ENCODE measurements at places on chromosomes 2 and 18.
A peak's percentile ranks its signal among the peaks of the same experiment; 100 is the strongest.

- no peak for DNase-seq
Measured at GRCh38 chr2:138622613-138623012, 121.0 kb downstream of the SPOPL start.

DNA sequence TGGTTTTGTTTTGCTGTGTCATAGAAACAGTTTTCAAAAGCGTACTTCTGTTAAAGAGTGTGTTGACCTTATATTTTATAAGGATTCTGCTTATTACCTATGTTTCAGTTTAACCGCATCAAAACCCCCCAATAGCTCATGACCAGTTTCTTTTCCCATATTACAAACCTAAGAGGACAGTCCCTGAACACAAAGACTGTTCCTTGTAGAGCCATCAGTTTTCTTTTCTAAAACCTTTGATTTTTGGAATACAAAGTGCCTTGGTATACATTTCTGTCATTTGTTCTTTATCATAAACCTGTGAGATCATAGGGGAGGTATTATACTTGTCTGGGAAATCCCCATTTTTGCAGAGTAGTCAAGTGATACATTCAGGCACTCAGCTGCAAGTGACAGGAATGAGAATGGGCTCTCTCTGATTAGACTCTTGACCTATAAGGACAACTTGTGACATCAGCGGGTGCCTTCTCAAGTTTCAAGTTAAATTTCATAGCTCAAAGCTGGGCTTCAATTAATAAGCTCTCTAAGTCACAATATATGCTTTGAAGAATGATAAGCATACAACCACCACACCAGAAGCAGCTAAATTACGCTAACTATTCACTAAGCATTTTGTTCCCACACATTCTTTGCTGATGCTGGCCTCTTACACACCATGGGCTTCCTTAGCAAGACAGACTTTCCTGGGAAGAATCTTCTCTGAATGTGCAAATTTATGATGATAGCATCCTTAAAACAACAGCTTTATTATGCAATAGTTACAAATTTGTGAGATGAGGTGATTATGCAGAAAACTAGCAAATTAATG, 97.5 kb upstream of the CD302 start:
- no peak for DNase-seq

DNA sequence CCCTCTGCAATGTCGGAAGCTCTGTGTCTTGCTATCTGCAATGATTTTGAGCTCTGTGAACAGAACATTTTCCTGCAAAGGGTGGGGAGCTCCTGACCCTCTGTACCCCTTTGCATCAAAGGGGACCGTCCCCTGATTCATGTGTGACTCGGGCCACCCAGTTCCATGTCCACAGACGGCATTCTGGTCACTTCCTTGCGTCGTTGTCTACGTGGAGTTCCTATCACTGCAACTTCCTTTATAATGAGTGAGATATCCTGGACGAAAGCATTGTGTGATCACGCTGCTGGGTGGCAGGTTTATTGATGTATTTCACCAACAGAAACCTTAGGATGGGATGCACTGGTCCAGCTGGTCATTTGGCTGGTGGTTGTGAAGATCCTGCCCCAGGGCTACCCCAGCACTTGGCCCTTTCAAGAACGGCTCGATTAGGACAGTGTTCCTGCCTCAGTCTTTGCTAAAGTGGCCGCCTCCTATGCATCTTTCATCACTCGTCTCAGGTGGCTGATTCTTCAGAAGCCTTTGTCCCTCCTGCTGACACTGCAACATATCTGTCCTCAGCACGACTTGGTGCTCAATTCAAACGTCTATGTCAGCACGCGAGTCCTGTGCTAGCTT, 202.7 kb downstream of the ACKR3 start:
- DNase-seq, result no peak

DNA sequence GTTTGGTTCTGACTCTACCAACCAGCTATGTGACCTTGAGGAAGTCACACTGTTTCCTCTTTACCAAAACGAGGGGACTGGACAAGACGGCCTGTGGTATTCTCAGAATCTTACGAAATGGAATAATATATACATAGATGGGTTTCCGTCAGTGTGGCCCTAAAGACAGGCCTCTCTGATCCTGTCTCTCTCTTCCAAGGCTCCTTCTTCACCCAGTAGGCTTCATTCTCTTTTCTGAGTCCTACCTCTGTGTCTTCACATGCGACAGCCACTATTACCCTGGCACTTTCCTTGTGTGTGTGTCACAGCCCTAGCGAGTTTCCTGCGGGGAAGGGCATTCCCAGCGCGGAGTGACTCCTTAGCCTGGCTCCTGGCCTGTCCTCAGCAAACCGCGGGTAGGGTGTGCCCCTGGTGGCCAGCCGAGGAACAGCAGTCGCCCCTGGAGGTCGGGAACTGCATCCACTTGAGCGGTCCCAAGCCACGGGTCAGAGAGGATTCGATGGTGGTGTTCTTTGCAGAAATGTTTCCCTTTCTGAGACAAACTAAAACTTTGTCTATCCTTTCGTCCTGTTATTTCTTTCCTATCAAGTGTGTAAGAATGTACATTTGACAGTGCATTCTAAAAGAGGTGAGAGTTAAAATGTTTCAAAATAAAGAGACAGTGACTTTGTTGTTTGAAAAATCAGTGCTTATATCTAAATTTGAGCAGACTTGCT, 63.3 kb downstream of the RAB31 start:
- peak; percentile 43 for DNase-seq

DNA sequence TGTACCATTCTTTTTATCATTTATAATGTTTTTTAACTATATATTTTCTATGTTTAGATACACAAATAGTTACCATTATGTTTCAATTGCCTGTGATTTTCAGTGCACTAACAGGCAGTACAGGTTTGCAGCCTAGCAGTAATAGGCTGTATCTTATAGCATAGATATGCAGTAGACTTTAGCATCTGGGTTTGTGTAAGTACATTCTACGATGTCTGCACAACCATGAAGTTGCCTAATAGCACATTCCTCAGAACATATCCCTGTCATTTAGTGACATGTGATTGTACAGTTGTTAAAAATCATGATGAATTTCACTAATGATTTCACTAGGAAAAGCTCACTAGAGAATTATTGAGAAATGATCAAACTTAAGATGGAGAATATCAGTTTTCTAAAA, 884.6 kb downstream of the DPP10 start:
- no peak for DNase-seq

GRCh38 chr18:6682437-6683111, 46.9 kb upstream of the ARHGAP28 start:
- DNase-seq, result no peak

GRCh38 chr18:75915941-75916623, 488.6 kb upstream of the SMIM21 start:
- DNase-seq, result no peak

GRCh38 chr2:135701442-135701841, 40.2 kb upstream of the UBXN4 start:
- no peak for DNase-seq

GRCh38 chr18:31233621-31234275, 71.1 kb upstream of the DSC1 start:
- DNase-seq, result no peak

DNA sequence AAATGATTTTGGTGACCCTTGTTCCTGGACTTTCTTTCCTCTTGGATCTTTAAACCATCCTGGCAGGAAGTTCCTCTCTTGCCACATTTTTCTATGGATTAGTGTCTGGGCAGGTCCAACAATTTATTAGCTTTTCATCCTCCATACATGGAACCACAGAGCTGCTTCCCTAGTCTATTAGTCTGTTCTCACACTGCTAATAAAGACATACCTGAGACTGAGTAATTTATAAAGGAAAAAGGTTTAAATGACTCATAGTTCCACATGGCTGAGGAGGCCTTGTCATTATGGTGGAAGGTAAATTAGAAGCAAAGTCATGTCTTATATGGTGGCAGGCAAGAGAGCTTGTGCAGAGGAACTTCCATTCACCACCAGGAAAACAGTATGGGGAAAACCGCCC, 122.9 kb downstream of the DDX1 start:
- no peak for DNase-seq

DNA sequence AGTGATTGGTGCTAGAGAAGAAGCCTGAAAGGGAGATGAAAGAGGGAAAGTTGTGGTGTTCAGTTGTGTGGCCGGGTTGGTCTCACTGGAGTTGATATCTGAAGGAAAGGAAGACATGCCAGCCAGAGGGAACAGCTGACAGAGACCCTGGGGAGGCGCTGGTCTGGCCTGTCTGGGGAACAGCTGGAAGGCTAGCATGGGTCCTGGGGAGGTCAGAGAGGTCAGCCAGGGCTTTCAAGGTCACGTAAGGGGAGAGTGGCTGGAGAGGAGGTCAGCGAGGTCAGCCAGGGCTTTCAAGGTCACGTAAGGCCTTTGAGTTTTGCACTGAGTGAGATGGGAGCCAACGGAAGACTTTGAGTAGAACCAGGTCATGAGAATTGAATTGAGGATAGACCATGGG, 11.0 kb downstream of the DYSF start:
- no peak for DNase-seq

DNA sequence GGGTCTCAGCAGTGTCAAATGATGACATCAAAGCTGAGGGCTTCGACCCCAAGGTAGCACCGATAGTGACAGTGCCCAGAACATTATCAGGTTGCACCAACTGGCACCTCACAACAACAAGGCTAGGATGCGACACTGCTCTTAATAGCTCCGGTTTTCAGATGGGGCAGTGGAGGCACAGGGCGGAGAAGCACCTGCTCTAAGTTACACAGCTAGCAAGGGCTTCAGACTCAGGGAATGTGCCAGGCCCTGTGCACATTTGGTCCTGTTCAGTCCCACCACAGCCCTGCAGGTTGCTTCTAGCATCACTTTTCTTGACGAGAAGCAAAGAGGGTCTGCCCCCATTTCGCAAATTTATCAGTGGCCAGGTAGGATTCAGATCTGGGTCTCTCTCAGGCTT, 74.1 kb downstream of the DGKD start:
- DNase-seq, result no peak

- DNase-seq, result no peak
Measured at GRCh38 chr18:30522288-30522929, 520.1 kb downstream of the DSC3 start.

- no peak for DNase-seq
Measured at GRCh38 chr2:225366731-225367130, 32.8 kb upstream of the NYAP2 start.

DNA sequence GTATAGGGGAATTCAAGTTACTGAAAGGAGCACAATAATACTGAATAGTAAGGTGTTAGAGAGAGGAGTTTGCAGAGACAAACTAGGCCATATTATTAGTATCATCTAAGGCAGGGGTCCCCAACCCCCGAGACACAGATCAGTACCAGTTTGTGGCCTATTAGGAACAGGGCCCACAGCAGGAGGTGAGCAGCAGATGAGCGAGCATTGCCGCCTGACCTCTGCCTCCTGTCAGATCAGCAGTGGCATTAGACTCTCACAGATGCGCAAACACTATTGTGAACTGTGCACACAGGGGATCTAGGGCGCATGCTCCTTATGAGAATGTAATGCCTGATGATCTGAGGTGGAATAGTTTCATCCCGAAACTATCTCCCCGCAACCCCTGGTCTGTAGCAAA, 41.8 kb upstream of the TMEM200C start:
- no peak for DNase-seq

DNA sequence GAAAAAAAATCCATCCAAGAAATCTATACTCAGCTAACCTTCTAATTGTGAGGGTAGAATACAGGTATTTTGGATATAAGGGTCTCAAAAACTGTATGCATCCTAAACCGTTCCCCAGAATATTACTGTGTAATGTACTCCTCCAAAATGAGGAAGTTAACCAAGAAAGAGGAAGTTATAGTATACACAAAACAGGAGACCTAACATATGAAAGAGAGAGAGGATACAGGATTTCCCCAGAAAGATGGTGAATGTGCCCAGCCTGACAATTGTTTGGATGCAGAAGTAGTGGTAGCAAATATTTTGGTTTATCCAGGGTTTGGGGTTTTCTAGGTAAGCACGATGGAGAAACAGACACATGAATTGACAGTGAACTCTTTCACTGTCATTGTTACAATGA, 50.6 kb downstream of the GALNT3 start:
- DNase-seq, result no peak

GRCh38 chr2:127398239-127398590, 10.4 kb upstream of the MAP3K2 start:
- DNase-seq, result peak; percentile 33

- no peak for DNase-seq
Measured at GRCh38 chr18:79579807-79580497, 99.7 kb upstream of the CTDP1 start.

DNA sequence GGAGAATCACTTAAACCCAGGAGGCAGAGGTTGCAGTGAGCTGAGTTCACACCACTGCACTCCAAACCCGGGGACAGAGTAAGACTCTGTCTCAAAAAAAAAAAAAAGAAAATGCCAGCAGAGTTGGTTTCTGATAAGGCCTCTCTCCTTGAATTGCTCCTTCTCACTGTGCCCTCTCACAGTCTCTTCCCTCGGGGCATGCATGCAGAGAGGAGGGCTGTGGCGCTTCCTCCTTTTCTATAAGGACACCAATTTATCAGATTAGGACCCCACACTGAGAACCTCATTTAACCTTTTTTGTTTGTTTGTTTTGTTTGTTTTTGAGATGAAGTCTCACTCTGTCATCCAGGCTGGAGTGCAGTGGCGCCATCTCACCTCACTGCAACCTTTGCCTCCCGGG, 110.5 kb downstream of the ZFP36L2 start:
- no peak for DNase-seq

GRCh38 chr18:53458944-53459580, 765.4 kb downstream of the MBD2 start:
- DNase-seq, result no peak

DNA sequence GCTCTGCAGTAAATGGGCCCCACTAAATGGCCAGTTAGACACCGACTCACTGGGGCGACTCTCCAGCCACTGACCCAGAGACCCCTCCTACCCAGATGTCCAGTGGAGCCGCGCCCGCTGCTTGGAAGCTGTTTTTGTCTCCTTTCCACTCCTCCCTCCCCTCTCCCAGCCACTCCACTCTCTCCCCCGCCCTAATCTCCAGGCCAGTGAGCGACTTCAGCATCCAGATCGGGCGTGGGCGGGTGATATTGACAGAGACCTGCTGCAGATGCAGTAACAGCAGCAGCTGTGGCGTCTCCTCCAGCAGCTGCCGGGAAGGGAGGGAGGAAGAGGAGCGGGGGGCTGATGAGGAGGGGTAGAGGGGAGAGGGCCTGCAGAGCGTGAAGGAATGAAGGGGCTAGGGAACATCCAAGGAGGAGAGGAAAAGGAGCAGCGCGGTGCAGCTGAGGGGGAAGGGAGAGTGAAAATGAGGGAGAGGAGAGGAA, at the start of gene SCN7A:
SCN7A (minus strand) TSS at position 110 of the 485 bp plus-strand sequence. CDS start 16,553 bp downstream, outside the sequence.
- DNase-seq, result no peak

DNA sequence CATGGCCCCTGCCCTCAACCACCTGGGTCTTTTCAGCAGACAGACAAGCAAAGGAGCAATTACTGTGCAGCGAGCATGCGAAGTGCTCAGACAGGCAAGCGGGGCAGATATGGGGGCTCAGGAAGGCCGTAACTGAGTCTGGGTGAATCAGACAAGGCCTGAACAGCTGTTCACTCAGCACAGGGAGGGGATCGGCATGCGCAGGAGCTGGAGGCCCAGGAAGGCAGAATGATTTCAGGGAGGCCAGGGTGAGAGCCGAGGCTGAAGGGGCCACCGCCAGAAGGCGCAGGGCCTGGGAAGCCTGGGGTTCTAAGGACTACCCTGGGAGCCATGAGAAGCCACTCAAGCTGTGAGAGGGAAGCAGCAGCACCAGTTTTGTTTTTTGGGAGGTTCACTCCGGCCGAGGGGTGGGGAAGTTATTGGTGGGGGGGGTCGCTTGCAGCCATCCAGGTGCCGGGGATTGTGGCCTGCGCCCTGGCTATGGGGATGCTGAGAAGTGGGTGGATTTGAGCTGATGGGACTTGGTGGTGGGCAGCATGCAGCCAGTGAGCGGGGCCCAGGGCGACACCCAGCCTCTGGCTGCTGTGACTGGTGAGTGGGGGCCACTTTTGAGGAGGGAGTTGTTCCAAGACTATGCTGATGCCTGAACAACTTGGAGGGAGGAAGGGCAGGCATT, 132.2 kb downstream of the TSN start:
- DNase-seq, result no peak

- no peak for DNase-seq
Measured at GRCh38 chr2:219106251-219106650, 45.5 kb upstream of the IHH start.
